ENCODE measurements at places on chromosomes 12 and 14.

- no peak for DNase-seq
Measured at GRCh38 chr14:99790978-99791376, 2.2 kb upstream of the EML1 start.

- no peak for DNase-seq
Measured at GRCh38 chr12:6927379-6928021, at the start of gene ATN1. ATN1 (plus strand) TSS chr12:6927959; CDS start chr12:6934002, 6,043 bp downstream.

GRCh38 chr14:42918615-42919014 is 1311.9 kb downstream of the LRFN5 start:
- DNase-seq, result no peak

DNA sequence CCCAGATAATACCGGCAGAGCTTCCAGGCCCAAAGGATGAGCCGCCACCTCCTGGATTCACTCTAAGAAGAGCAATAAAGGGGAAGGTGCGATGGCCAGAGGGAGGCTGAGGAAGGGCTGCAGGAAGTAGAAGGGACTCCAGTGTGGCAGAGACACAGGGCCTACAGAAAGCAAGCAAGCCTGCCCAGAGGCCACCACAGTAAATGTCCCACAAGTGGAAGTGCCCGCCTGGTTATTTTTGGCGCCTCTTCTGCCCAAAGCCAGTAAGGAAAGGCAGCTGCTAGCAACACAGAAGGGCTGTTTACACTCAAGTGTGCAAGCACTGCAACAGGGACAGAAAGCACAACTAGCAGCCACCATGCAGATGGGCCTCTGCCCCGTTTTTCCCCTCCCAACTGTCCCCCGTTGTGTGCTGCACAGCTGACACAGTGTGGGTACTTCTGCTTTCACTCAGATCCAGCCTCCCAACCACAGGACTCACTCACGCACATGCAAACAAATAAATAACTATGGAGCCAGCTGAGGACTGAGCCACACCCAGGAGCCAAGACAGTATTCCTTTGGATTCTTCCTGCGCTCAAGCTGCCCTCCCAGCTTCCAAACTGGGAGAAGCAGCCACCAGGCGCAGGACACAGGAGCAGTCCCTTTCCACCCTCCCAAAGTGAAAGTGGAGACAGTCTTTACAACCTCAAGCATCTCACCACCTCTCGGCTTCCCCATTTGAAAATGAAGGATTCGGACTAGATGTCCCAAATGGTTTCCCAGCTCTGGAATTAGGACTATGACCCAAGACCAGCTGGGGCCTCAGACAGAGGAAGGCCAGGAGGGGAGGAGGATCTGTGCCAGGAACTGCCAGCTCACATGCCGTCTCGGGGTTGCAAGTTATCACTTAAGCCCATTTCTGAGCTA is 40.0 kb upstream of the PNMA1 start:
- DNase-seq, result no peak

DNA sequence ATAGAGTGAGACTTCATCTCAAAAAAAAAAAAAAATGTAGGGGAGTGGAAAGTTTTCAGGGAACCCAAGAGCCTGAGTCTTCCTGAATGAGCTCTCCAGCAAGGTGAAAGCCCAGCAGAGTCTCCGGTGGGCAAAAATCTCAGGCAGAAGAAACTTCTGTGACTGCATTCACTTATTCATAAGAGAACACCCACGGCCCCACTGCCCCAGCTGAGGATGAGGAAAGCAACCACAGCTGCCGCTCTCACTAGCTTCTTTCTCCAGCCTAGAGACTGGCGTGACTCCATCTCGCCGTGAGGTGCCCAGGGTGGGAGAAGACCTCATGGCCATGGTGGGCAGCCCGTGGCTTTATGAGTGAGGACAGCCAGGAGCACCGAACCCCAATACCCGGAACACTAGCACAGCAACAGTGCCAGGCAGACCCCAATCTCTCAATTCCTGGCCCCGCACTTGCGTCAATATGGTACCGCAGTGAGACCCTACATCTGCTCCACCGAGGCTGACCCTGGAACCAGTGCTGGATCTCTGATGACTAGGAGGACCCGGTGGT is 29.7 kb upstream of the DYNC1H1 start:
- DNase-seq, result no peak

- no peak for DNase-seq
Measured at GRCh38 chr12:131231032-131231980, 277.6 kb downstream of the ADGRD1 start.

GRCh38 chr12:25364529-25365339 is 114.0 kb upstream of the KRAS start:
- DNase-seq, result no peak

DNA sequence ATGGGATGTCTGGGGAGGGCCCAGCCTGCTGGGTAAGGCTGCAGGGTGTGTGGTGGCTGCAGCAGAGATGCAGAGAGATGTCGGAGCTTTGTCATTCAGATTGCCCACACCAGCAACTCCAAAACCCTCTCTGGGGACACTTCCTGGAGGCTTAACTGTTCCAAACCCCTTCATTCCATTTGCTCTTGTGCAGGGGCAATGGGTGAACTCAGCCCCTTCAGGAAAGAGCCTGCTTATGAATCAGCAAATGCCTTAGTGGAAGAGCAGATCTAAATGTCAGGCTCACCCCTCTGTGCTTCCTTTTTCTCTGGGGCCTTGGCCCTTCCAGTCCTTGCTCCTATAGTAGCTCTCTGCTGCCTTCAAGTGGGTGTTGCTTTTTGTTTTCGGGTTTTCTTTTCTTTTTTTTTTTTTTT is 36.7 kb upstream of the GPATCH2L start:
- no peak for DNase-seq

GRCh38 chr12:93380480-93381121 is 2.9 kb downstream of the NUDT4 start:
- no peak for DNase-seq

DNA sequence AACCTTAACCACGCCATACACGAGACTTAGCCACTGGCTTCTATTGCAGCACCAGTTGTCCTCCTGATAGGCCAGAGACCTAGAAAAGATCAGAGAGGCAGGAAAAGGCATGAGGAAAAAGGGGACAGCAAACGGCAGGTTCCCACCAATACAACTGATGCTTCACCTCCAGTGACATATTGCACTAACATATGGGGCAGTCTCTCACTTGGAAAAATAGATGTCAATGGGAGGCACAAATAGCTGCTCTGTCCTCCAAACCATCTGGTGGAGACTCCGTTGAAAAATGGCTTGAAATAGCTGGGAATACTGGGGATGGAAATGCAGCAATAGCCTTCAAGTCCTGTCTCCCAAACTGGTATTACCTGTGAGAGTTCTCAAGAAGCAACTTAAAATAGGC is 20.3 kb downstream of the SLC8A3 start:
- no peak for DNase-seq

- no peak for DNase-seq
Measured at GRCh38 chr12:90058704-90059103, 350.1 kb upstream of the ATP2B1 start.

- DNase-seq, result no peak
Measured at GRCh38 chr12:123046431-123046830, 66.0 kb downstream of the ARL6IP4 start.

DNA sequence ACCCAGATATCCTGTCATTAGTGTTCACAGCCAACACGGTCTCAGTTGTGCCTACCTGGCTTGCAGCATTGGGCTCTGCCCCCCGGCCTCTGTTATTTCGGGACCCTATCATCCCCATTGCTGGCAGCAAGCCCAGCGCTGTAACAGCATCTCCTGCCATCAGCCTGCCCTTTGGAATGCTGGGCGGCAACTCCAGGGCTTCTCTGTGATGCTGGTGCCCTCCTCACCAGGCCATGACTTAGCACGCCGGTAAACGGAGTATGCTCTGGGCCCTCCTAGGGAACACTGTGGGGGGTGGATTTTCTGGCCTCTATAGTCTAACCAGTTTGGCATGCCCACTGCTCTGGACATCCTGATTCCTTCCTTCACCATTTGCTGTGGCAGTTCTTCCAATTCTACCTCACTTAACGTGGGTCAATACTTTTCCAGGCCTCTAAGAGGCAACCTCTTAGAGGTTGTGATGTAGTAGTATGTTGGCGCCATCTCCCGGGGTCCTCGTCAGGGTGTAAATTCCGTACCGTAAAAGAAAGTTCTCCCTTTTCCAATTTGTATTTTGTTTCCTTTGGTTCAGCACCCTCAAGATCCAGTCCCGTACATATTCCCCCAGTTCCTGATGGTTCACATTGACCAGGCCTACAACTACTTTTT is 80.0 kb downstream of the SINHCAF start:
- no peak for DNase-seq

DNA sequence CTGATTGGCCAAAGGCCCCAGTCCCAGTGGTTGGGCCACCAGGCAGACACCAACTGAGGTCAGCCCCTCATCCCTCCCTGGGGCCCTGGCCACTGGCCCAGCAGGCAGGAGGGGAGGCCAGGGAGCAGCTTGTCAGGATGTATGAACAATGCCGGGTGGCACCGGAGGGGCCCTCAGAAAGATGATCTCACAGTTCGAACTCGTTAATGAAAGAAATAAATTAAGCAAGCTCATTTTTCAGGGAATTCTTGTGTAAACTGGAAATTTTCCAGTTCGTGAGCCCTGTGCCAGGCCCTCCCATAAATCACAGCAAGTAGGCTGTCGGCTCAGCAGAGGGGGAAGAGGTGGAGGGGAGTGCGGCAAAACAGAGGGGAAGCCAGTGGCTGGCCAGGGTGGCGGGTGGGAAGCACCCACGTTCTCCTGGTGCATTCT is 177.0 kb upstream of the VASH1 start:
- DNase-seq, result no peak

DNA sequence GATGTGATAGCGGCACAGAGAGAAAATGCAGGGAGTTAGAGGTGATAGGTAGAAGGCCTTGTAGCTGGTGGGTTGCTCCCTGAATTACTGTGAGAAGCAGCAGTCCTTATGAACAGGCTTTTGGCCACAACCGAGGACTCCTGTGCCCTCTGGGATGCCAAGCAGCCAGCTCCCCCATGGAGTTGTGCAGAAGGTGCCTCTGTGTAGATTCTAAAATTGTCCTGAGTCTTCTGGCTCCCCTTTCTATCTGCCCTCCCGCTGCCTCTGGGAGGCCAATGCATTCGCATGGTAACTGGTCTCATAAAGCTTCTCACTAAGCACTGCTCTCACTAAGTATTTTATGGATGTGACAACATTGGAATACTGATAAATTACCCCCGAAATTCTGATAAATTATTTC is 16.1 kb upstream of the SUSD6 start:
- no peak for DNase-seq

- no peak for DNase-seq
Measured at GRCh38 chr12:24996102-24996797, 47.3 kb upstream of the BCAT1 start.

- no peak for DNase-seq
Measured at GRCh38 chr14:33525626-33526025, 425.2 kb downstream of the EGLN3 start.

- no peak for DNase-seq
Measured at GRCh38 chr12:104136577-104136976, 1.4 kb downstream of the NFYB start.

- DNase-seq, result no peak
Measured at GRCh38 chr14:55212634-55213033, 21.2 kb upstream of the DLGAP5 start.

DNA sequence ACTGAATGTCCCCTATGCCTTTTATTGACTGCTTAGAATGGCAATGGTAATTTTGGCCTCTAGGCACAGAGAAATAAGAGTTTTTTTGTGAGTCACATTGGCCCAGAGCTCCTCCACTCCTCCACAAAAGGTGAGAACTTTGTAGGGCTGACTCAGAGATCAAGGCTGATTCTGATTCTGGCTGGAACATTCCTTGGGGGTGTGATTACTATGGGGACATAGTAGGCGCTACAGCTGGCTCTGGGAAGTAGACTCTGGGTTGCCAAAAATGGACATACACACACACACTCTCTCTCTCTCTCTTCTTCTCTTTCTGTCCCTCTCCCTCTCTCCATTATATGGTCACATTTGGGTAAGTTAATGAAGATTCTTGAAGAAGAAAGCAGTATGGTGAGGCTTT is 174.6 kb upstream of the DDHD1 start:
- no peak for DNase-seq

GRCh38 chr12:44921736-44922135 is 45.6 kb upstream of the NELL2 start:
- DNase-seq, result no peak

DNA sequence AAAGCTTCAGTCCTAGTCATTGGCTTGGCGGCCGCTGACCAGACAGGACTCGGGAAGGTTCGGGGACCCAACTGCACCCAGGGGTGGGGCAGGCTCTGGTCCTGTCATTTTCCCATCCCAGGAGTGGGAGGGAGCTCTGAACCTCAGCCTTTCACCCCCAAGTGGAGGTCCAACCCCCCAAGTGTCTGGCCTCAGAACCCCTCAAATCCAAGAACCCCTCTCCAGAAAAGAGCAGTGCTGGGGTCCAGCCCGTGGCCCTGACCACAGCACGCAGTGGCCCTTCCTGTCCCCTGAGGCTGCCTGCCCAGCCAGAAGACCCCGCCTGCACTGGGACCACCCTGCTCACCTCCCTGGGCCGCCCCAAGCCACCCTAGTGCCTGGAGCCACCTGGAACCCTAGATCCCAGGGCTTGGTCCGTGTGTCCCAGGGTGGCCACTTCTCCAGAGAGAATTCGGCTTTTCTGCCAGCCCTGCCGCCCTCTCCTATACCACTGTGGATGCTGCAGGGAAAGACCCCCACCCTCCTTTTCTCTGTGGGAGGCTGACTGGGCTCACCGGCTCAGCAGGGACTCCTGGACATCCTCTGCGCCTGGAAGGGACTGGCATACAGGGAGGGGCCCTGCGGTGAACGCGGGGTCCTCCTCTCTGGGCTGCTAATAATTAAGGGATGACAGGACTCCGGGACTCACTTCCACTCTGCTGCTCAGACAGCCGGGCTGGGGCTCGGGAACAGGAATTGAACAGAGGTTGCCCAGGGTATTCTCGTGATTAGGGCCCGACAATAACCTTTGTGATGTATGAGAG is 326.9 kb upstream of the SFSWAP start:
- DNase-seq, result no peak

DNA sequence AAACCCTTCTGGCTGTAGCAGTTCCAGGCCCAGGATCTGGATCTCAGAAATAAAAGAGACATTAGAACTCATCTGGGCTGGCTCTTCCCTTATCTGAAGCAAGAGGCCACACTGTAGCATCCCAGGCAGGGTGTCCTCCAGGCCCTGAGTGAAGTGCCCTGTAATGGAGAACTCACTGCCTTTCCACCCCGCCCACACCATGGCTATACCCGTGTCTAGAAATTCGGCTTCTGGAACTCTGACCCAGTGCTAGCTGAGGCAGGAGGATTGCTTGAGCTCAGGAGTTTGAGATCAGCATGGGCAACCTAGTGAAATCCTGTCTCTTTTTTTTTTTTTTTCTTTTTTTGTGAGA is 23.5 kb upstream of the PLEKHG3 start:
- no peak for DNase-seq
